Astrocyte (in vitro differentiated cells and primary cell): ENCODE measurements at places on chromosomes 3 and 15.
A peak's percentile ranks its signal among the peaks of the same experiment; 100 is the strongest.

DNA sequence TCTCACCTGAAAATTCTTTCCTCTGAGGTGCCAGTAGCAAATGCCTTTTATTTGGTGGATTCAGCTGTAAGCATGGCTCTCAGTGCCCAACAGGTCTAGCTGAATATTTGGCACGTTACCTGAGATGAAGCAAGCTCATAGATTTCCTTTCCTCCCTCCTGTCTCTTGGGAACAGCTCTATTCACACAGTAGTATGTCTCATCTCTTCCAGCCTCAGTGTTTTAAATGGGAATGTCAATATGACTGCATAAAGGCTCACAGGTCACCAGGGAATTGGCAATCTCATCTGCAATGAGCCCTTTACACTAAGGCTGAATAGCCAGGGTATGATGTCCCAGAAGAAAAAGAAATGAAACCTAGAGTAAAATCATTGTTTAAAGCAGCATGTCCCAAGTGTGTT is 733.5 kb downstream of the NTRK3 start:
- no peak for DNase-seq

DNA sequence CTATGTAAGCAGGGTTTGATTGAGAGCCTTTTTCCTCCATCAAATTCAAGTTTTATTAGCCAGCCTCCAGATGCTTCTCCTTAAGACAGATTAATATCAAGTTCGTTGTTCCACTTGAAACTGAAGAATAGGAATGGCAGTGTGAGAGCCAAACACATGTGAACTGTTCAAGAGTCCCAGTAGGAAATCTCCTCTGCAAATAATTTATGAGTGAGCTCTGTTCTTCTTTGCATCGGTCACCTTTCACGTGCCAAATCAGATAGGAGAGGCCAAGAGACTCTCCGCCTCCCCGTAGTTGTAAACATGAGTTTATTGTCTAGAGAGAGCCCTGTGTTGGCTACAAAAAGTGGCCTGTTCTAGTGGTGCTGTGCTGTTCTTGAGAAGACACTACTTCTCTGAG is 372.1 kb upstream of the NR2F2 start:
- DNase-seq = no peak

DNA sequence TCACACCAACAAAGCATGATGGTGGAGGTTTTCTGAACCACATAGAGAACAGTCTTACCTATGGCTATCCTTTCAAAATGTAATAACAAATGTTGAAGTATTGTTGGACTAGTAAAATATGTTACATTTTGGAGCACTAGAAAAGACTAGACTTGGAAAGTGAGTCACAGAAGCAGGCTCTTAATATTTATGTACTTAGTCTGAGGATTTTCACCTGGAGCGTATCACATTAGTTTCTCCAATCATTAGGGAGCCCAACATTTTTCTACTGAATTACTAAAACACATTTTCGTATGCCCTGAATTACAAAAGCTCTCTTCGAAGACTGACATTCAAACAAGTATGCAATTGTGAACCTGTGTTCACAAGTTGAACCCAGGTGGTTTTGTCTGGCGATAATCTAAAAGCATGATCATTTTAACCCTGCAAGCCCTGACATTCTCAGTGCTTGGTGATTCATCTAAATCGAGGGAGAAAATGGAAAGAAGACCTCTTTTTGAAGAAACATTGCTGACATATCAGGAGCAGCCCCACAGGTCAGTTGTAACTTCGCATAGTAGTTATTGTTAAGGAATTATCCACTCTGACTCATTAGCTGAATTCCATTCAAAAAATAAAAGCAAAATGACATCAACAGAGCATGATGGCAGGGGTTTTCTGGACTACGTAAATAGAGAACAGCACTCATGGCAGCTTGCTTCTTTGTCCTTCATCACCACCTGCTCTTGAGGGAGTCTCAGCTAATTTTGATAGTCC is 679.8 kb upstream of the NECTIN3 start:
- DNase-seq = peak; percentile 49

DNA sequence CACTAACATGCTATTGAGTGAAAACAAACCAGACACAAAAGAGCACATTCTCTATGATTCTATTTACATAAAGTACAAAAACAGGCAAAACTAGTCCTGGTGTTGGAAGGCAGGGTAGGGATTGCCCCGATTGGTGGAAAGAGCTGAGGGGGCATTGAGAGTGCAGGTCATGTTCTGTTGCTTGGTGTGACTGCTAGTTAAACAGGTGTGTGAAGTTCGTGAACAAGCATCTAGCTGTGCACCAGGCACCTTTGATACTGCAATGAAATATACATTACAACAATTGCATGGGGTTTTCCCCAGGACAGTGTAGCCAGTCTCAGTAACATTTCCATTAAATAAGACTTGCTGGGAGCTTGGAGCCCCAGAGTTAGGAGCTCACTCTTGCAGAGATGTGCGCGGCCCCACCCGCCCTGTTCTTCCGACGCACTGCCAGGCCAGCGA is 26.3 kb upstream of the THRB start:
- DNase-seq = no peak

DNA sequence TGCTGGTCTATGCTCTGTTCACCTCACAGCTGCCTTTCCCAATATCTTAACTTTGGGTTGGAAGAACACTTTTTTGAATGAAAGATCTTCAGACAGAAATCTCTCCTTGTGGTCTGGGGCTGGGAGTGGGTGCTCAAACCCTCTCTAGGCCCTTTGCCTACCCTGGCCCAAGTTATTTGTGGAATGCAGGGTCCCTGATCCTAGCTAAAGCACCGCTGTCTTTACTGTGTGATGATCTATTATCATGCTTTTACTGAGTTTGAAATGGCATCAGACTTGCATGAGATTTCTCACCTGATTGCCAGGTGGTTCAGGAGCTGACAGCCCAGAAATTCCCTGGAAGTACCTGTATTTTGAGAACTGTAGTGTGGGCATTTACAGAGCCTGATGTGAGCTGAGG is 412.7 kb upstream of the ONECUT1 start:
- no peak for DNase-seq

DNA sequence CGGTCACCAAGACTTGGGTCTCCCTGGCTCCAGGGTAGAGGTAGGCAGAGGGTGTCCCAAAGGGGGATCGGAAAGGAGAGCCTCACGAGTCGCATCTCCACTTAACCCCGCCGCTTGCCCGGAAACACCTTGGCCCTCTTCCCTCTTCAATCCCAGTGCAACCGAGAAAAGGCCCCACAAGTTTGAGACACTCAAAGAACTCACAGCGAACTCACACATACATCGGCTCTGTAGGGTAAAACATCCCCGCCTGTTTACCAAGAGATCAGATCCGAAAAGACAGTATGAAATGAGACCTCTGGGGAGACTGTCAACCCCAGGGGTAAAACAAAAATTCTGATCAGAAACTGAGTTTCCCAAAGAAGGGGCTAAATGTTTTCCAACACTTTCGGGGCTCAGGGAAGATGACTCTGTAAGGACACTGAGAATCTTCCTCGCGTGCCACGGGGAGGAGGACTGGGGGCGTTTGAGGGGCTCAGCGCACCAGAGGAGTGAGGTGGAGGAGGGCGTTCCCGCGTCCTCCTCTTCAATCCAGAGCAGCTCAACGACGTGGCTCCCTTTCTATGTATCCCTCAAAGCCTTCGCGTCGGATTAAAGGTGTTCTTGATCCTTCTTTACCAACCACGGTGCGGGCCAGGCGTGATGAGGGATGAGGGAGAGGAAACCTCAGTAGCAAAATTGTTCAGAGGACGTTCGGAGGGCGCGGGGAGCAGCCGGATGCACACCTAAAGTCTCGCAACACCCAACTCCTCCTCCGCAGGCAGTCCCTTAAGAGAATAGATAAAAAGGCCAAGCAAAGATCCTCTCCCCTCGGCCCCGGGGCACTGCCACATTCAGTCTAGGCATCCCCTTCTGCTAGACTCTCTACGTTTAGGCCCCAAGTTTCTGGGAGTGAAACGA is 3.7 kb downstream of the WNT5A start:
- DNase-seq = no peak

GRCh38 chr3:64863226-64864212 is 175.7 kb upstream of the ADAMTS9 start:
- no peak for DNase-seq

- no peak for DNase-seq
These were observed 20.0 kb downstream of the XPC start for GRCh38 chr3:14158370-14158769.

GRCh38 chr3:15081960-15082664 is 16.8 kb downstream of the RBSN start:
- no peak for DNase-seq

DNA sequence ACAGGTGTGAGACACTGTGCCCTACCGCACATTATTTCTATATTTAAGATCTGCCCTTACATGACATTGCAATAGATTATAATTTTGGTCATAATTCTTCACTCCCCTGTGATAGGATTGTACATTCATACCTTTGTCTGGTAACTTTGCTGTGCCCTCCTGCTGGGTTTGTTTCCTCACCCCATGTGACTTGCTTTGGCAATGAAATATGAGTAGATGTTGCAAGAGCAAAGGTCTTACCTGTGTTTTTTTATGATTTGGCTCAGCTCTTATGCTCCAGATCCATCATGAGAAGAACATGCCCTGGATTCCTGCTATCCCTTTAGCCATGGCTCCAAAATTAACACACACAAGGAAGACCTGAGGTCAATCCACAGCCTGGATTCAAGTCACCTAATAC is 137.7 kb upstream of the EOMES start:
- DNase-seq = no peak

GRCh38 chr15:44585633-44586032 is 48.7 kb downstream of the EIF3J start:
- no peak for DNase-seq

- DNase-seq = no peak
These were observed 541.0 kb upstream of the LMCD1 start for GRCh38 chr3:7960601-7961000.

- DNase-seq = peak; percentile 27
These were observed 15.3 kb upstream of the PHC3 start for GRCh38 chr3:170196833-170197232.

DNA sequence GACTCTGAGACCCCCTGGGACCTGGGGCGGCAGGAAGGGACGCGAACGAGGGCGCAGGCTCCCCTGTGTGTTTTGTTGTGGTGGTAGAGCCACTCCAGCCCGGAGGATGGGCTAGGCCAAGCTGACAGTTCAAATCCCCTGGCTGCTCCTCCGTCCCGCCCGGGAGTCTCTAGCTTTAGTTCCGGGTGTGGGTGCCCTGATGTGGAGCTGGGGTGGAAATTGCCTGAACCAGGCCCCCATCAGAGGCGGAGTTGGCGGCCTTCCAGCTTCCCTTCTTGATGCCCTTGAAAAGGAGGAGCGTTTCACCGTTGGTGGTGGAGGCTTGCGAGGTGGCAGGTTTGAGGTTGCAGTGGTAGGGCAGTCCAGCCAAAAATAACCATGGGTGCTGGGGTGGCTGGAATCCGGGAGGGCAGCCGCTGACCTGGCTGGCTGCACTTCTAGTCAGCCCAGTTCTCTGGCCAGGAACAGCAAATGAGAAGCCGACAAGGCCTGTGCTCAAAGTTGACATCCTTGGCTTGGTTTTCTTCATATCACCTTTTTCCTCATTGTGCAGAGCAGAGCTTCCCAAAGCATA is 817 bp downstream of the CLK3 start:
- peak; percentile 28 for DNase-seq

DNA sequence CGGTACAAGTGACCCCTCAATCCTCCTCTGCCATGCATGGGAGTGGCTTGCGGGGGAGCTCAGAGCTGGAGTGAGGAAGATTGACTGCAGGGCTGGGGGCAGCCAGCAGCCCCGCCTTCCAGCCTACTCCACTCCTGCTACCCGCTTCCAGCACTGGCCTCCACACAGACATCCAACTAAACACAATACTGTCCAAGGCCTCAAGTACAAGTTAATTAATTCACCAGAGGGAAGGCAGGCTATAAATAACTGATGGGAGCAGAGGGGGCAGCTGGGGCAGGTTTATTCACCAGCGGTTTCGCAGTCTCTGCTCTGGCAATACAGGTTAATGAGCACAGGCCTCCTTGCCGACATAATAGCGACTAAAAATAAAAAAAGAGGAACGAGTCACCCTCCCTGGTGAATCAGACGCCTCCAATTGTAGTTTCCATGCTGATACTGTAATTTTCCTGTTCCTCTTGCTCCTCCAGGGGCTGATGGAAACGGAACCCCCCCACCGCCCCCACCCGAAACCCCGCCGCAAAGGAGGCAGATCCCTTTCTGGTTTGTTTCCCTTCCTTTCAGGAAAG is 166.4 kb upstream of the TLE3 start:
- DNase-seq = peak; percentile 76

DNA sequence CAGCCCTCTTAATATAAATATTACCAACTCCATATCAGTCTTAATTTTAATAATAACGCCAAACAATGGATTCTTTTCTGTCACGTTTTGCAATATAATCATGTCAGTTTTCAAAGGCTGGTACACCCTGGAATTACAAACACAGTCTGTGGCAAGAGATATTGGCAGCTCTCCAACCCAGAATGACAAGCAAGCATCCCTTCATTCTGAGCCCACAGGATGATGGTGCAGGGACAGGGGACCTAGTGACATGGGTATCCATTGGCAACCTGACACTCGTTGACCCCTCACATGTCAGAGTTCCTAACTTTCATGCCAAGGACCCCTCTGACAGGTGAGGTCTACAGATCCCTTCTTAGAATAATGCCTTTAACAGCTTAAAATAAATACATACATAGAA is 154.5 kb upstream of the TSC22D2 start:
- DNase-seq = no peak

DNA sequence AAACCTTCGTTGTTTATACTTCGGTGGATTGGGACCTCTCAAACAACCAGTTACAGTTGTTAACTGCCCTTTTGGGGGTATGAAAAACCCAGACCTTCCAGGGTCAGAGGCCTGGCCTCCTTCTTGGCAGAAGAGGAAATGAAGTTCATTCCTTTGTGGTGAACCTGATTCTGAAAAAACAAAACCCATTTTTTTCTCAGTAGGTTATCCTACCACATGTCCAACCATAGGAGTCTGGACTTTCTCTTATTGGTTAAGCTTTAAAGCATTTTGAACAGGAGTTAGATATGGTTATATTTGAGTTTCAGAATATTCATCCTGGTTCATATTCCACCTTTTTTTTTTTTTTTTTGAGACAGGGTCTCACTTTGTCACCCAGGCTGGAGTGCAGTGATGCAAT is 7.2 kb upstream of the LACTB start:
- no peak for DNase-seq

- DNase-seq = no peak
These were observed 10.0 kb downstream of the TMEM62 start for GRCh38 chr15:43143203-43143941.
